NCI-H2081 treated with DMSO at 0.1 percent for 48 hours (cell line): ENCODE measurements at places on chromosomes 6 and 20.

DNA sequence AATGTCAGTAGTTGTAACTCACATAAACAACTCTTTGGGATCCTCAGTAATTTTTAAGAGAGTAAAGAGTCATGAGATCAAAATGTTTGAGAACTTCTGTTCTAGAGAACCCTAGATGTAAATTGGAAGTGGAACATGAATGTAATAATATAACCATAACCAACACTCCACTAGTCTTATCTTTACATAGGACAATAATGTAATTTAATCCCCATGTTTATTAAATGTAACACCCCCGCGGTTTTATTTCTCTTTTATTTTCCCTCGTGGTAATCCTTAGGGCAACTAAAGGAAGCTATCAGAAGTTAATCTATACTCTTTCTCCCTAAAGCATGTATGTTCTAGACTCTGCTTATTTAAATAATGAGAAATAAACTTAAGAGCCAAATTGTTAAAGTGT, 54.4 kb downstream of the ZNF292 start:
- DNase-seq = no peak

DNA sequence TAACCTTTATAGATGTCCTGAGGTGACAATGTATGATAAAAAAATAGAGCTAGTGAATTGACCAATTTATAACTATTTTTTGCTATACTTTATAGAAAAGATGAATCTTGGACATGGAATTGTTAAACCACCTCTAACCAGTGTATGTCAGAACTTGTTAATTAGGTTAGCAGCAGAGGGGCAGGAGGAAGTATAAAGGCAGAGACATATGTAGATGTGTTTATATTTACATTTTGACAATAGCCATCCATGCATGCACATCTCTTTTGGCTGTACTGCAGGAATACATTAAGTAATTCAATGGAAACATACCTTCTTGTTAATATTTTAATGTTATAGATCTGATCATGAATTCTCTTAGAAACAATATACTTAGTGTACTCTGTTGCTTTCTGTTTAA, 254.6 kb upstream of the NT5E start:
- no peak for DNase-seq

DNA sequence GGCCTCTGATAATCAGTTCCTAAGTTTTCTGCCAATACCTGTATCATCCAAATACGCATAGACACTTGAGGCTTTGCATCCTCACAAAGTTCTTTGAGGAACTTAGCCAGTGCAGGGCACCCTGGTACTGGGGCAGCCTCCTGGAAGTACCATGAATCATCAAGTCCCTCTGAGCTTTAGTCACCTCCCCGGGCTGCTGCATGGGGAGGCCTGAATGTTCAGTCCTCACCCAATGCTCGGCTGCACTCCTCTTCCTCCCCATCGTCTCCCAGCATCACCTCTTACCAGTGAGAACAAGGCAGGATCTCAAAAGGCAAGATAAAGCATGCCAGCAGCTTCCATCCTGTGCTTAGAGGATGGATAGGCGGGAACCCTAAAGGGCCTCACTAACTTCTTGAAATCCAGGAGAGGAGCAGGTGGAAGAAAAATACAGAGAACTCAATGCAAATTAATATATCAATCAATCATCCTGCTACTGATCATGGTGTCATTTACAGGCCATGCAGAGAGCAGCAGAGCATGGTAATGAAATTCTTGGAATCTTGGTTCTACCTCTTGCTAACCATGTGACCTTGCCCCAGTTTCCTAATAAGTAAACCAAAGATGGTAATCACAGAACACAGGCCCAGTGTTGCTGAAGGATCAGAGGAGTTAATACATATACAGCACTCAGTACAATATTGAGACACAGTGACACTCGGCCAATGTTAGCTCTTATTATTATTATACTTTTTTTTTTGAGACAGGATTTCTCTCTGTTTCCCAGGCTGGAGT, 4.7 kb upstream of the CCN6 start:
- no peak for DNase-seq

DNA sequence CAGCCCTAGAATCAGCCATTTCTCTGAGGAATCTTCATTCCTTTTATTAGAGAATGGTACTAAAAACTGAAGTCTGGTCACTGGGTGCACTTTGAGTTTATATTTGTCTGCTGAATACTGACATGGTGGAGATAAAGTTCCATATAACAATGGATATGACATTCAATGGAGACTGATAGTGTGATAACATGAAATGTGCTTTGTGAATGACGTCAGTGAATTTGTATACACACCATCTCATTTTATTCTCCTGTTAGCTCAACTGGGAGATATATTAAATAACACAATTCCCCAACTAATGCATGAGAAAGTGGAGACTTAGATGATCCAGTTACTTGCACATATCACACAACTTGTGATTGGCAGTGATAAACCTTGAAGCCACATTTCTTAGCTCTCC, 446.7 kb downstream of the DOK5 start:
- DNase-seq = no peak

GRCh38 chr6:110476046-110476849, at the start of gene SLC22A16:
Gene SLC22A16 (minus strand): TSS chr6:110476613. CDS start chr6:110476574, 39 bp downstream.
- DNase-seq = no peak

- DNase-seq = no peak
These were observed 13.6 kb upstream of the CHD6 start for GRCh38 chr20:41631826-41632225.

DNA sequence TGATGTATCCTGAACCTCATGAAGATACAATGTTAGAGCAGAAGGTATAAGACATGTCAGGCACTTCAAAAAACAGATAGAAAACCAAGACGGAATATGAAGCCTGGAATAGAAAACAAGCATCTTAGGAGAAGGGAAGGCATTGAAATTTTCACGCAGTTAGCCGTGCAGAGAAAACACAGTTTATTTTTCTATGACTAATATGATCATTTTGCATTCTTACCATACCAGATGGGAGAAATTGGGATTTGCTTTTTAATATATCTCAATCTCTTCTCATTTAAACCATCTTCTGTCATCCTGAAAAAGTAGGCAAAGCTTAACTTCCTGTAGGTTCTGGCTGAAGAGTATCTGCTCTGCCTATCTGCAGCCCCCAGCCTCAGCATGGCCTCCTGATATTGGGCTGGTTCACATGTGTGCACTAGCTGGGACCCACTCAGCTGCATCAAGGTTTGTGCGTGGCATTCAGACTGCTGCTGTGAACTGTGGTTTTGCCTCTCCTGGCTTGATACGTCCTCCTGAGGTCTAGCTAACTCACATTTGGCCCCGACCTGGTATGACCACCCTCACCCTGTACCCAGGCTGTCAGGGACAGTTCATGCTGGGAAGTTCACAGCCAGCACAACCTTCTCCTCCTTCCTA, 392.5 kb upstream of the SASH1 start:
- DNase-seq = no peak

DNA sequence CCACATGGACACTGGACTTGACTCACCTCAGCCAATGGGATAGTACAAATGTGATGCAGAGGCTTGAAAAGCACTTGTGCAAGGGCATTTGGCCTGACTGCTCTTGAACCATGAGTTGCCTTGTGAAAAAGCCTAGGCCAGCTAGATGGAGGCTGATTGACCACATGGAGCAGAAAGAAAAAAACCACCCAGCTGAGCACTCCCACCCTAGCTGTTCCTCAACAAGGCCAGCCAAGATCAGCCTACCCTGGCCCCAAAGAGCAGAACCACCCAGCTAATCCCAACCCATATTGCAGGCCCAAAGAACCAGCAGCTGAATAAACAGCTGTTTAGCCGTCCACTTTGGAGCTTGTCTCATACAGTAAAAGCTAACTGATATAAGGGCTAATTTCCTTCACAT, 36.7 kb downstream of the PXDC1 start:
- no peak for DNase-seq

- no peak for DNase-seq
These were observed 49.1 kb downstream of the MAP7 start for GRCh38 chr6:136501096-136501495.

DNA sequence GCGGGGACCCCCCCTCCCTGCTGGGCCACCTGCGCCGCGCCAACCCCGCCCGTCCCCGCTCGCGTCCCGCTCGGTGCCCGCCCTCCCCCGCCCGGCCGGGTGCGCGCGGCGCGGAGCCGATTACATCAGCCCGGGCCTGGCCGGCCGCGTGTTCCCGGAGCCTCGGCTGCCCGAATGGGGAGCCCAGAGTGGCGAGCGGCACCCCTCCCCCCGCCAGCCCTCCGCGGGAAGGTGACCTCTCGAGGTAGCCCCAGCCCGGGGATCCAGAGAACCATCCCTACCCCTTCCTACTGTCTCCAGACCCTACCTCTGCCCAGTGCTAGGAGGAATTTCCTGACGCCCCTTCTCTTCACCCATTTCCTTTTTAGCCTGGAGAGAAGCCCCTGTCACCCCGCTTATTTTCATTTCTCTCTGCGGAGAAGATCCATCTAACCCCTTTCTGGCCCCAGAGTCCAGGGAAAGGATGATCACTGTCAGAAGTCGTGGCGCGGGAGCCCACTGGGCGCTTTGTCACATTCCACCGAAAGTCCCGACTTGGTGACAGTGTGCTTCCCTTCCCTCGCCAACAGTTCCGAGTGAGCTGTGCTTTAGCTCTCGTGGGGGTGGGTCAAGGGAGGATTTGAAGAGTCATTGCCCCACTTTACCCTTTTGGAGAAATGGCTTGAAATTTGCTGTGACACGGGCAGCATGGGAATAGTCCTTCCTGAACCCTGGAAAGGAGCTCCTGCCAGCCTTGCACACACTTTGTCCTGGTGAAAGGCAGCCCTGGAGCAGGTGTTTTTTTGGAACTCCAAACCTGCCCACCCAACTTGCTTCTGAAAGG, 2.1 kb downstream of the VEGFA start:
- DNase-seq = no peak

DNA sequence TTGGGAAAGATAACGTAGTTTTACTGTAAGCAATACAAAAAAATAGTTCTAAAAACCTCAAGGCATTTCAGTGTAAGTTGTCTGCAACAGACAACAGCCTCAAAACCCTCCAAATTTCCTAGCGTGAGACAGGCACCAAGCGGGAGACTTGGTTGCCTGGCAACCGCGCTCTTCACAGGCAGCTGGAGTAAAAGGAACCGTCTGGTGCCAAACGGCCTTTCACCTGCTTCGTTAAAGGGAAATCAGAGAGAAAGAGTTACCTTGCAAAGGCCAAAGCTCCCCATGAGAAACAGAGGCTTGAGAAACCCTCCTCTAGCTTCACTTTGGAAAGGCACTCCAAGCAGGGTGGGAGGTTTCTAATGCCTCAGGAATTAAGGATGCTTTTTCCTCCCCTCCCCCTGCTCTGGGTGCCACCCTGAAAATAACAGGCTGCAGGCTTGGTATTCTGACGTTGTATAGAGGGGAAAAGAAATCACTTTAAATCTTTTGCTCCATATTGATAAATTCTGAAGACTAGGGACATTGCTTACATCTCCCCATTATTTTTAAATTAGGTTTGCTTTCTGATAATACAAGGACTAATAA, 129.7 kb upstream of the UFL1 start:
- DNase-seq = peak; percentile 38

DNA sequence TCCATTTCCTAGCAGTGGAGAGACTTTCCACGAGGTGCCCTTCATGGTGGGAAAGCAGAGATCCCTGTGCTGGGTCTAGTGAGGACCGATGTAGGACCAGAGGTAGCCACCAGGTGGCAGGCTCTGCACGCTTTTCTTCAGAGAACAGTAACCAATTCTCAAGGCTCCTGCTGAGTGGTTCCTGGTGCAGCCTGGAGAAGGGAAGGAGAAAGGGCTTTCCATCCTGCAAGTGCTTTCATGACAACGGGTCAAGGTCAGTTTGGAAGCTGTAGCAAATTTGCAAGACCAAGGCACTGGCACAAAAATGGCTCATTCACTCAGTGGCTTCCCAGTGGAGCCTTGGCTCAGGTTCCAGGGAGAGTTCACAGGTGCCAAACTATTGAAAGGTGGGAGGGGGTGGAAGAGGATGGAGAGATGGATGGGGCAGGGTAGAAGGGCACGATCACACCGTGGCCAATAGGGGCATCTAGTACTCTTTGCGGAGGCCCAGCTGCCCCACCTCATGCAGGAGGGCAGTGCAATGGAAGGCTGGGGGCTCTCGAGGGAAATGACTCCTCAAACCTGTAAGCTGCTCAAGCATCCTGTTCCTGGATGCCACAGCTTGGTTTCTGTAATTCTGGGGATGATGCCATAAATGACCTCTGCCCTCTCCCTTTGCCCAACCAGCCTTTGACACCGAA, 25.5 kb upstream of the KCNK16 start:
- no peak for DNase-seq

DNA sequence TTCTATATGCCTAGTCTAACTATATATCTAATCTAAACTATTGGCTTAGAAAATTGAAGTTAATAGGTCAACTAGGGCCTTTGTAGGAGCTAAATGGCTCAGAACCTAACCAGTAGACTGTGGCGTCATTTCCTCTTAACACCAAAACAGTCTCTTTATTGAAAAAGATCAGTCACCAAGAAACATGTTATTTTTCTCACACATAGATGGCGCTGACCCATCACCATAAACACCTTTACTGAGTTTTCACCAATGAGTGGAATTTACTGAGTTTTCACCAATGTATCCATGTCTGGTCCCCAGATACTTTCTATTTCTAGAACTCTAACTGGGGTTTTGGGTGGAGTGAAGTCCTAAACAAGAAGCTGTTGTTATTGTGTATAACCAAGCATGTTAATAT, 636.0 kb downstream of the BCKDHB start:
- no peak for DNase-seq

- no peak for DNase-seq
These were observed 148.3 kb upstream of the AFDN start for GRCh38 chr6:167678102-167679101.

- no peak for DNase-seq
These were observed 42.6 kb downstream of the PRKN start for GRCh38 chr6:162684961-162685360.

- DNase-seq = peak; percentile 73
These were observed at the start of gene SLC17A5 for GRCh38 chr6:73653571-73654424. Gene SLC17A5 (minus strand): TSS chr6:73653992. CDS start chr6:73653886, 106 bp downstream.

DNA sequence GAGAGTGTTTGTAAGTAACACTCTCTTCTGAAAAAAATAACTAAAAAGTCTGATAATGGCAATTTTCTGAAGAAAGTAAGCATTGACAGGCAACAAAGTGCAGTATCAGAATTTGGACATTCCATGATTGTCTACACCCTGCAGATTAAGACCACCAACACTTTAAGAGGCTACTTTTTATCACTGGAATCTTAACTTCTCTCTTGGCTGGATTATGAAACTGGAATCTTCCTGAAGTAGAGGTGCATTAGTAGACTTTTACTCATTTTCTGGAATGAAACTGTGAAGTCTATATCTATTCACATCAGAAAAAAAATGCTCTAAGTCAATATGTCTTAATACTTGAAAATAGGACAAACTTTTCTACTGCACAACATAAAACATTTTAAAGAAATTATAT, 547.5 kb downstream of the COL12A1 start:
- DNase-seq = no peak

- no peak for DNase-seq
These were observed 13.4 kb downstream of the GABRR2 start for GRCh38 chr6:89301586-89302194.

- no peak for DNase-seq
These were observed 1.4 kb downstream of the QKI start for GRCh38 chr6:163415620-163416556.
